Esophagus mucosa (tissue), 1 donor: ENCODE measurements at places on chromosomes 3 and 15. TPM values are rescaled to one million over a fixed set of nuclear protein-coding genes. Genes with fewer than 3 reads are reported as not detected.

DNA sequence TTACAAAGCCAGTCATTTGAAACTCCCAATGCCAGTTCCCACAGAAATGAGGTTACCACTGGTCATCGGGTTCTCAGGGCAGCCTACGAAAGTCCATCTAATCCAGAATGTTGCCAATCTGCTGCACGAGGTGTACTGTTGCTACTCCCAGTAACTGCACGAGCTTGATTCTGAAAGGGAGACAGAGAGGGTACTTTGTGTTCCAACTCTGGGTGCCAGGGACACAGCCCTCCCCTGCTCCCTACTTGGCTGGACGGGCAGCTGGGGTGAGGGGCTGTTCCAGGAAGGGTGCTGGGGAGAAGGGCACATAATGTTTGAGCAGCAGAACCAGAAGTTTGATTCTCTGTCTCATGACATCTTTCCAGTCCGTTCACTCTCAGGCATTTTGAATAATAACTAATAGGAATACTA, 27.1 kb upstream of the OSBPL11 start:
- no peak for ATAC-seq

DNA sequence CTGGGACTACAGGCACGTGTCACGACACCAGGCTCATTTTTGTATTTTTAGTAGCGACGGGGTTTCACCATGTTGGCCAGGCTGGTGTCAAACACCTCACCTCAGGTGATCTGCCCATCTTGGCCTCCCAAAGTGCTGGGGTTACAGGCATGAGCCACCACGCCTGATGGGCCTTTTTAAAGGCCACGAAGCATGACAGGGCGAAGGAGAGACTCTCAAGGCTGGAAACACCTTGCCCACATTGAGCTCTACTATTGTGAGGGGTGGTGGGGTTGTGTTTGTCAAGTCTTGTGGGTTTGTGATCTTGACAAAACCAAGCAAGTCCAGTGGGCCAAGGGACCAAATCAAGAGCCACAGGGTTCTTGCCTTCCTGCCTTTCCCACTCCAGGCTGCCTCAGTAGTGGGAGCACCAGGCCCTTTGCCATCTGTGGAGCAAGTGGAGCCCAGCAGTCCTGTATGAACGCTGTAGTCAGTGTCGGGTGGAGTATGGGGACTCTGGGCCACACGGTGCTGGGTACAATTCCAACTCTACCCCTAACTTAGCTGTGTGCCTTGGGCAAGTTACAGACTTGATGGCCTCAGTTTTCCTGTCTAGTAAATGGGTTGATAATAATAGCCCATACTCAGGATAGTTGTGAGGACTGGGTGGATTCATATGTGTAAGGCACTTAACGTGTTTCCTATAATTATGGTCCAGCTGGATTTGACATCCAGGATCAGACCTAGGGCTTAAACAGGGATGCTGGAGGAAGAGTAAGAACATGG, 33.3 kb downstream of the EDEM1 start:
- ATAC-seq, result peak; percentile 19

GRCh38 chr3:39101022-39101689, 6.3 kb downstream of the GORASP1 start:
- peak; percentile 48 for ATAC-seq

GRCh38 chr15:59148153-59148833, 43.3 kb downstream of the CCNB2 start:
- ATAC-seq, result no peak

IDH2 gene
- total RNA-seq, result 114 TPM

DNA sequence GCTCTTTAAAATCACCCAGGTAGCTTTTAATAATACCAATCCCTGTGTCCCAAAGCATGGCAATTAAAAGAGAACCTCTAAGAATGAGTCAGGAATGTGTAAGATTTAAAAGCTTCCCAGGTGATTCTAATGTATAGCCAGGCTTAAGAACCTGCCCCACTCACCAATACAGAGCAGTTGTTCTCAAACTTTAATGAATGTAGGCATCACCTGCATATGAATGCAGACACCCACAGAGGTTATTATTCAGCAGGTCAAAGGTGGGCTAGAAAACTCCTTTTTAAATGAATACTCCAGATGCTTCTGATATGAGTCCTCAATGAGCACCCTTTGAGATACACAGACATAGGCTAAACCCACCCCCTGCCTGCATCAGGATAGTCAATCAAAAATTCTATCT, 298.1 kb upstream of the KCNMB2 start:
- no peak for ATAC-seq

IGDCC3 gene
- 0.08 TPM for total RNA-seq

DNA sequence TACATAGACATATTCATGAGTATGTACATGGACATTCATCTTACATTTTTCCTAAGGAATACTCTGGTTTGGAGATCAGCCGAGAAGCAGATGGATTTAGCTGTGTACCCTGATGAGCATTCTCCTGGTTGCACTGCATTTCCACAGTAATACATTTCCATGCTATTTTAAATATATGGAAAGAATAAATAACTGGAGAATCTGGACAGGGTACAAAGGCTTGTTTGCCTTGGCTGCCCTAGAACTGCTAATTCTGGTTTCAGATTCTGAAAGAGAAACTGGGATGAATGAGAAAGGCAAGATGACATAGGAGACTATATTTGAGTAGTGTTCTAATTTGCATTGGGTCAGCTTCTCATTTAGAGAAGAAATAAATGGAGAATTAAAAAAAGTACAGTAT, 190.8 kb upstream of the FAM3D start:
- no peak for ATAC-seq

- ATAC-seq, result no peak
These were observed 758.3 kb downstream of the GBE1 start for GRCh38 chr3:81003008-81003645.

- no peak for ATAC-seq
These were observed 50.8 kb upstream of the CTNNB1 start for GRCh38 chr3:41148478-41148877.

AGTR1 gene
- 0.24 TPM for total RNA-seq

GRCh38 chr3:126052196-126053058, 31.5 kb downstream of the SLC41A3 start:
- no peak for ATAC-seq

DNA sequence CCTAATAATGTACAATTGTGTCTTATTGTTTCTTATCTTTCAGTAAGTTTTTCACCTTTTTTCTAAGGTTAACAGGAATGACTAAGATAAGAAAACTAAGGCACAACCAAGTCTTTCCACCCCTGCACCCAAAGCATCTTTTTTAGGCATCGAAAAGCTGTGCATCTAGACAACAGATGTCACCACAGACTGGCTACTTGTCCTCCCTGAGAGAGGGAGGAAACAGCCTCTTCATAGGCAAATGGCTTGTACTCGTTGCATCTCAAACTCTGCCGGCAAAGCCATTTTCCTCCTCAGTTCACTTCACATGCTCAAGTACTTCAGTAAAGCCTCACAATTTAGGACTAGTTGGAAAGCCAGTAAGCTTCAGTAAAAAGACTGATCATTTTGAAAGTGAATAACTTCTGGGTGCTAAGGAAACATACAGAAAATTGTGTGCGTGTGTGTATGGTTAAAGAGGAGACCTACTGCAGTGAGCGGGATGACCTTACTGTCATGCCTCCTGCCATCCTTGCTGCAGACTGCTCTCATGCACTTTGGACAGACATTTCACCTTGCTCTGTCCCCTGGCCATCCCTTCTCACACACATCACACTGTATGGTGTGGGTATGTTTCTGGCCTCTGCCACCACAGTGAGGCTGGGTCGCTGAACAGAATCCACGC, 36.5 kb upstream of the HACD2 start:
- no peak for ATAC-seq

DNA sequence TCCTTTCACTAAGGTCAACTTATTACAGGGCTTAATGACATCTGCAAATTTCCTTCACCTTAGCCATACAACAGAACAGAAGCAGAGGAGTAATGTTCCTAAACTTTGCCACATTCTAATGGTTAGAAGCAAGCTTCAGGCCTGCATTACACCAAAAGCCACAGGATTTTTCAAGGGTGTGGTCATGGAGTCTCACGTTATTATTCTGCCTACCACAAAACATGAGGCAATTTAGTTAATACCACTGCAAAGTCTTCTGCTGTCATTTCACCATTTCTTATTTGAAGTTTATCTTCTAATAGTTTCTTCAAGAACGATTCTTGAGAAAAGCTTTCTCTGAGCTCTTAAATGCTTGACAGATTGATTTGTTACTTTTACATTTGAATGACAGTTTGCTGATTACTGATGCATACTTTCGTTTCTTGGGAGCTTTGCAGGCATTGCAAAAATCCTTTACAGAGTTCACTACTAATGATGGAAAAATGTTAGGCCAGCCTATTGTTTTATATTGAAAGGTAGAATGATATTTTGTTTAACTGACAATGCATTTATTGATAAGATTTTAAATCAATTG, 1257.1 kb downstream of the NSUN3 start:
- ATAC-seq, result no peak

- no peak for ATAC-seq
These were observed 506.3 kb downstream of the SHQ1 start for GRCh38 chr3:72341920-72342319.

GRCh38 chr3:133574260-133574881, 885 bp downstream of the CDV3 start:
- ATAC-seq, result peak; percentile 31

DNA sequence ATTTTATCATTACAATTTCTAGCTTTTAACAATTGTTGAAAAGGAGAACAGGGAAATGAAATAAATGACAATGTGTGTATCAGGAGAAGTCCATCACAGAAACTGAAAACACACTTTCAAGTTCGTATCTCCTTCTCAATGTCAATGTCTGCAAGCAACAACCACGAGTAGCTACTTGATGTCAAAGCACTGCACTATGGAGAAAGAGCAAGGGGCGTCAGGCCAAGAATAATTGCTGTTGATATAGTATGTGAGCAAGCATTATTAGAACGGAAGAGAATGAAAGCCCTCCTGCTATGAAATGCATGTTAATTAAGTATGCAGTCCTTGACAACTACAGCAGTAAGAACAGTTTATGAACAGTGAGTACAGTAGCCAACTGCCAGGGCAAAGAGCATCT, 1250.1 kb downstream of the ZPLD1 start:
- ATAC-seq, result no peak

CCR3 gene
- not detected for total RNA-seq

- ATAC-seq, result no peak
These were observed 11.4 kb upstream of the OCA2 start for GRCh38 chr15:28110481-28110881.

ACAN gene
- total RNA-seq, result 0.04 TPM

RHCG gene
- total RNA-seq, result 4,298 TPM

TEX55 gene
- total RNA-seq, result not detected

PIERCE2 gene
- not detected for total RNA-seq

ARIH1 gene
- 98.7 TPM for total RNA-seq

DNA sequence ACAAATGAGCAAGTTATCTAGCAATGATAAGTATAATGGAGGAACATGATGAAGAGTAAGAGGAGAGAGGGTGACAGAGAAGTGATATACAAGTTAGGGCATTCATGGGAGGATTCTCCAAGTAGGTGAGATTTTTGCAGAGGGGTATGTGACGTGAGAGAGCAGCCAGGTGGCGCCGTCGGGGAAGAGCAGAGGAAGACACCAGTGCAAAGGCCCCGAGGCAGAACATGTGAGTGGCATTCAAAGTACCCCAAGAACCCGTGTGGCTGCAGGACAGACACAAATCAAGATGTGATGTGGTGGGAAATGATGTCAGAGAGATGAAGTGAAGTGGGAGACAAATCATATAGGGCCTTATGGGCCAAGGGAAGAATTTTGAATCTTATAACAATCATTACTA, 81.8 kb upstream of the GRM7 start:
- no peak for ATAC-seq

- no peak for ATAC-seq
These were observed 1132.5 kb downstream of the TUSC7 start for GRCh38 chr3:117842086-117842485.

DNA sequence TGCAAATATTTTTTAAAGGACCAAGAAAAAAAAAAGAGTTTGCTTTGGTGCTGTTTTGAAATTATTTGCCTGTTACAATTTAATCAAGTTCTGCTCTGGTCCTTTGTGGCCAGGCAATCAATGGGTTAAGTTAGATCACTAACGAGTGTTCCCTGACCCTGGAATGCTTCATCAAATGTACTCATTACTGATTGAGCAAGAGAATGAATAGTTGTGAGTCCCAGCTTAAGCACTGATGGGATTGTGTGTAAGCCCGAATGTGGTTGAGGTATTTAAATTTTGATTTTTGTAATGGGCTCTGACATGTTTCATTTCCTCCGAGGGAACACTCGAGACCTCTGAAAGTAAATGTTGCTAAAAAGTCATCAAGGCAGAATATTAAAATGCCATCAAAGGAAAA, 699.1 kb downstream of the MCTP2 start:
- no peak for ATAC-seq
